ENCODE measurements at places on chromosomes 2 and 18.
A peak's percentile ranks its signal among the peaks of the same experiment; 100 is the strongest.

DNA sequence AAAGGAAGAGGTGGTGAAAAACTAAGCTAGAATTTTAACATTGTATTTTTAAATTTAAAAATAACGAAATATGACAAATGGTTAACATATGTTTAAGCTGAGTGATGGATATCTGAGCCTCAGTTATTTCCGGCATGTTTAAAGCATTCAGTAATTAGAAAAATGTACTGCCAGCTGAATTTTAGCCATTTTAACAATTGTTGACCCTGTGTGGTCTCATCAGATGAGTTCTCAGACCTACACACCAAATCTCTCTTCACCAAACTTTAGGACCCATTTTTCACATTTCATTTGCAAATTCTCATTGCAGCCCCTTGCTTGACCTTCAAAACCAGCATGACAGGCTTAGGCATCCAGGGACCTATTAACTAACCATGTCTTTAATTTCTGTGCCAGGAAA lies 91.5 kb upstream of the RGPD4 start:
- no peak for DNase-seq

DNA sequence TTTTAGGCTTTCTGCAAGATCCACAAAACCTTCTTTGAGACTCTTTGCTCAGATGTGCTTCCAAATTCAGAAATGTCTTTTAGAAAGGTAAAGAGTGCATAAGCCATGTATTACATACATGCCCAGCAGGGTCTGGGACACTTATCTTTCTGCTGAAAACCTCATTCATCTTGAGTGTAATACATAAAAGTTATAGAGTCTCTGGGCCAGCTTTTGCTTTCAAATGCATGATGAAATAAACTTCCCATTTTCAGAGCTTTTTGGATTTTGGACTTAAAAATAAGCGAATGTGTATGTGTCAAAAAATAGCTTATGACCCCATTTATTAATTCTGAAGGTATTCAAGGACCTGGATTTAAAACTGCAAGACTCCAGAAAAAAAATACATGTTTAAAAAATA lies 8.0 kb downstream of the CYRIA start:
- DNase-seq, result no peak

- no peak for DNase-seq
Measured at GRCh38 chr2:234879671-234880455, 72.0 kb upstream of the SH3BP4 start.

DNA sequence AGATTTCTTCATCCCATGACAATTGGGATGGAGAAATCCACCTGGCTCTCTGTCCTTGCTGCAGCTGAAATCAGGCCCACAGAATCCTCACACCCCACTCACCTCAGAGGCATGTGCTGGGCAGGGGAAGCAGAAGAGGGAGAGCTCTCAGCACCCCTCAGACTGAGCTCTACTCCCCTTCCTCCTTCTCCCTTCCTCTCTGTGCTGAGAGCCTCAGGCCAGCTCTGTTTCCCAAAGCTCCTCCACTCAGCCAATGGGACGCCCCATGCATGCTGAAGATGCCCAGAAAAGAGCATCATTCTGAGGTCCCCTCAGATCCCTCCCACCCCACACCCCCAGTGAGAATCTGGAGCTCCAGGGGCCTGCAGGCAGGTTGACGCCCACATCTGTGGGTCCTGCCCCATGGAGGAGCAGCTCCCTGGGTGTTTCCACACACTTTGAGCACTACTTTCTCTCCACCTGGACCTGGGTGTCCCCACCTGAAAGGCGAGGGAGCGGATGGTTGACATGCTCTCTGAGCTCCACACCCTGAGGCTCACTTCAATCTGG lies 637.7 kb upstream of the ID2 start:
- DNase-seq, result no peak

DNA sequence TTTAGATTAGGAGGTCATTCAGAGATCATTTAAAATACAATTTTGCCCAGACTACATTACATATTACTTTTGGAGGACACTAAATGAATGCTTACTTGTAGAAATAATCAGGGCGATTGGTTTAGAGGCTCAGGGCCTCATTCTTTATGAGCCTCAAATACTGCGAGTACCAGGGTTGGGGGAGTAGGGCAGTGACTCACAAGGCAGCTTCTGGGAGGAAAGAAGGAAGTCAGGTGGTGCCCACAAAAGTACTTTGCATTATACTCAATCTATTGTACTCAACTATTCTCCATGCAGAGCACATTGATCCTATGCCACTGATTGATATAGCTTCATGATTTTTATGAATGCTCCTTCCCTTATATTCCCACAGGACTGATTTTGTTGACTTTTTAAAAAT lies 166.9 kb downstream of the SOCS6 start:
- DNase-seq, result no peak

GRCh38 chr2:80238692-80239469 lies 65.7 kb downstream of the LRRTM1 start:
- DNase-seq, result no peak

DNA sequence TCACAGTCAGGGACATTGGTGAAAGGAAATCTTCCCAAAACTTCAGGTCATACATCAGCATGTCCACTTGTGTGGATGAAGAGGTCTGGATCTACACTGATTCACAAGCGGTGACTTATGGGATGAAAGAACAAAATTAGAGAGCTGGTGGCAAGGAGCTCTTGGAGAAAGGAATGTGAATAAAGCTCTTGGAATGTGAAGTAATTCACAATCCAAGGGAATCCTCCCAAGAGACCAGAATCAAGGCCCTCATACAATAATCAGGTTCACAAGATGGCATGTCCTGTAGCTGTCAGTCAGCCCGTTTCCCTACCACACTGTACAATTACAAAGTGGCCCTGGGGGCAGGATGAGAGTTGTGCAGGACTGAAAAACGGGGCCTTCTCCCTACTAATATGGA lies 96.2 kb downstream of the MRPS9 start:
- no peak for DNase-seq

DNA sequence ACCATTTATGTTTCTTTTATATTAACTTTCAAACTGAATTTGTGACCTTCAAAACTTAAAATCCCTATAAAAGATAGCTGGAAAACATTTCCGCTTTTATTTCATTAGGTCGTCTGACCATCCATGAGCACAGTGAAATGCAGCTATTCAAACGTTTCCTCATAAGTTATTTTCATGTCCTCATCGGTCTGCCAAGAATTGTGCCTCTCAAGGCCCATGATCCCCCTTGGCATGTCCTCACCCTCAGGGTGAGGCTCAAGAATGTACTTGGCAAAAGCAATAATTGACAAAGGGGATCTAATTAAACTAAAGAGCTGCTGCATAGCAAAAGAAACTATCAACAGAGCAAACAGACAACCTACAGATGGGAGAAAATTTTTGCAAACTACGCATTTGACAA lies 12.4 kb downstream of the SLC66A2 start:
- no peak for DNase-seq

DNA sequence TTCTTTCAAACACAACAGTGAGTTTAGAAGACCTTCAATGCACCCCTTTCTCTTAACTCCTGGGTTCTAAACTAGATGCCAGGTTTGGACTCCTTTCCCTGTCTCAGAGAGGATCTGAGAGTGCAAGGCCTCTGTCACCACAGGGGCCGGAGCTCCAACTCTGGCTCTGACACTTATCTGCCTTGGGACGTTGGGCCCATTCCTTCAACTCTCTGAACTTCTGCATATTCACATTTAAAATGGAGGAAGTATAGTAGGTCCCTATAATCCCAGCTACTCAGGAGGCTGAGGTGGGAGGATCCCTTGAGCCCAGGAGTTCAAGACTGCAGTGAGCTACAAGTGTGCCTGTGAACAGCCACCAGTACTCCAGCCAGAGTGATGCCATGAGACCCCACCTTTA lies 44.1 kb upstream of the ZFP36L2 start:
- DNase-seq, result no peak

GRCh38 chr2:126678269-126679065 lies 22.5 kb downstream of the GYPC start:
- DNase-seq, result no peak

GRCh38 chr2:238251331-238251730 lies 11.5 kb upstream of the HES6 start:
- no peak for DNase-seq

DNA sequence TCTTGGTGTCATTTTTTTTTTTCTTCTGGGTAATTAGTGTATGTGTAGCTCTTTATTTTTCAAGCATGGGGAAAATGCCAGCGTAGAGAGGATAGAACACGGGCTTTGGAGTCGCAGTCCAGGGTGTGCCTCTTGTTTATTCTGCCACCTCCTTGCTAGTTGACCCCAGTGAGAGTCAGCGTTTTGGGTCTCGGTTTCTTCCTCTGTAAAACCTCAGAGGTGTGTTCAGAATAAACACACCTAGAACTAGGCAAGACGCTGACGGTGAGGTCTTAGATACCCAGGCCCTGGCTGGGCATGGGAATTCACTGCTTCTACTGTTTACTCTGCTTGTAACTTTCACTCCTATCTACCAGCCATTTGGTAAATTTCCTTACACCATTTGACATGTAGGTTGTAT lies 41.8 kb downstream of the ASAP2 start:
- DNase-seq, result no peak

DNA sequence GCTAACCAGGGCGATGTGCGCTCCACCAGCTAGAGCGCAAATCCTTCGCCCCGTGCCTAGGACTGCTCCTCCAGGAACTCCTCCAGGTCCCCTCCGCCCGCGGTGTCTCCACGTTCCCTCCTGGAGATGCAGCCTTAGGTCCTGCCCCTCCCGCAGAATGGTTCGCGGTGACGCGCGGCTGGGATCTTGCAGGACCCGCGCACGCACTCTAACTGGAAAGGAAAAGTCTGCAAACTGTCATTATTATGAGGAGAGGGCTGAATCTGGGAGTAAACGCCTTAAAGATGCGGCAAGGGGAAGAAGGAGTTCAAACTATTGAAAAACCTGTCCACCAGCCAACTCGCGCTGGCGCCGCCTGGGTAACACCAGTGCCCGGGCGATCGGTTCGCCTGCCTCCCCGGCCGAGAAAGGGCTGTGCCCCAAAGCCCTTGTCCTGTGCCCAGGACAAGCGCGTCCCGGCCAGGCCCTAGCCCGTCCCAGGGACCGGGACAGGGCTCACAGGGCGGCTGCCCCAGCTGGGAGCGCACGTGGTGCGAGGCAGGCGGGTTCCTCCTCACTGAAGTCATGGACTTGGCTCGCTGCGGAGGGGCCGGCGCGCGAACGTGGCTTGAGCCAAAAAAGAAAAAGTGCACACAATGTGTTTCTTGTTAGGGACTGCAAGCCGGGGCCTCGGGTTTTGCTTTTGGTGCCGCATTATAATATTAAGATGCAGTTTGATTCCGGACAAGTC lies 5.5 kb upstream of the ID2 start:
- no peak for DNase-seq

DNA sequence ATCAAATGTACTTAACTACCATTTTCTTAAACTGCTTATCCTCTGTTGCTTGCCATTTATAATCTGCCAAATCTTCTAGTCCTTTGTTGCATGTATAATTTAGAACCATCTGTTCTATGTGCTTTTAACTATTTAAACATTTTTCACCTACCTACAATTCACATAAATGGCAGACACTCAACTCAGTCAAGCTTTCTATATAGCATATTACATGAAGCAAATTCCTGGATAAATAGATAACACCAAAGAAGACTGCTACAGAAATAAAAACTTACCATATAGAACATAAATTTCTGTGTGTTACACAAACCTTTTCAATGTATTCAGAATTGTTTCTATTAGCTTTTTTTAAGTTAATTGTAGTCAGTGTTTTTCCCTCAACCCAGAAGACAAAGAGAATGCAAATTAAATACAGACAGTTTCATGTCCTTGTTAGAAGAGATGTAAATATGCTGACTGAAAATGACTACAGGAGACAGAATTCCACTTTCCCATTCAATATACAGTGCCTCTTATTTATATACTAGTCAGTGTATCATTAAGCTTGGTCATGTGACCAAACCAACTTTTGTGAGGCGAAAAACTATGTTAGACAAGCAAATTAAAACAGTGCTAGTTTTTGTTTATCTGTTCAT lies 2.6 kb downstream of the BAZ2B start:
- no peak for DNase-seq

DNA sequence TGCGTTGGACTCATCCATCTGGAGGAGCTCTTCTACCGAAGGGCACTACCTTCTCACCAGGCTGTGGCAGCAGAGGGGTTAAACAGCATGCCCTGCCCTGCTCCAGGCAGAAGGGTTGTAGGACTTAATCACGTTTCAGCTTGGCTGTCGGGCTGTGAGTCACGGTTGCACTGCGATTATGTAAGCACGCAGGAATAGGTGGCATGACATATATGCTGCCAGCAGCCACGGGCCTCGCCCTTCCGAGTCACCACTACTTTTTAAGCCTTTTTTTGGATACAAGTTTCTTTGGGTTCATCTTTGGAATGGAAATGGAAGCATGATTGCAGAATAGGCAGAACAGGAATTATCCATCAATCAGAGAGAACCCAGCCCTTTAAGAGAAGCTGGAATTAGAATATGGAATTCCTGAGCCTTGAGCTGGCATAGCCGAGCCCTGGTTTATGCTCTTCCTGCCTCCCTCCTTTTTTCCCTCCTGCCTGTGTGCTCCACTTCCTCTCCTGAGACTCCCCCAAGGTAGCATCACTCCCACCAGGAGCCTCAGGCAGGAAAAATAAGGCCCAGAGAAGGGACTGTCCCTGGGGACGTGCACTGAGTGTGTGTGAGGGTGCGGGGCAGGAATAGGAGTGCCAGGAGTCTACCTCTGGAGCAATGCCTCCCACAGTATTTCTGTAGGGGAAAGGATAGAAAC lies 86.8 kb downstream of the SEMA4F start:
- peak; percentile 82 for DNase-seq

GRCh38 chr2:143081616-143082015 lies 47.6 kb upstream of the ARHGAP15 start:
- no peak for DNase-seq

Measured in CD4-positive, alpha-beta T cell treated with Interleukin-15 for 1 hour (primary cell).